Fibroblast of lung (primary cell): ENCODE measurements at places on chromosomes 7 and 10.

GRCh38 chr10:103820101-103821062 is 35.0 kb downstream of the SH3PXD2A start:
- peaks cover 12% of the 10 kb centered on the region for H3K4me1 ChIP-seq
- peak overlapping the region; percentile 16 for H3K27ac ChIP-seq
- DNase-seq: peak; percentile 84
- no peaks in the 10 kb centered on the region for H3K36me3 ChIP-seq
- no peaks in the 10 kb centered on the region for H3K27me3 ChIP-seq
- no peak overlapping the region for H3K4me3 ChIP-seq

- H3K4me3 ChIP-seq: no peak overlapping the region
- peaks cover 15% of the 10 kb centered on the region for H3K4me1 ChIP-seq
- peaks cover 2% of the 10 kb centered on the region for H3K36me3 ChIP-seq
- DNase-seq: no peak
Observed at GRCh38 chr7:134785842-134786241, 6.4 kb downstream of the CALD1 start.

DNA sequence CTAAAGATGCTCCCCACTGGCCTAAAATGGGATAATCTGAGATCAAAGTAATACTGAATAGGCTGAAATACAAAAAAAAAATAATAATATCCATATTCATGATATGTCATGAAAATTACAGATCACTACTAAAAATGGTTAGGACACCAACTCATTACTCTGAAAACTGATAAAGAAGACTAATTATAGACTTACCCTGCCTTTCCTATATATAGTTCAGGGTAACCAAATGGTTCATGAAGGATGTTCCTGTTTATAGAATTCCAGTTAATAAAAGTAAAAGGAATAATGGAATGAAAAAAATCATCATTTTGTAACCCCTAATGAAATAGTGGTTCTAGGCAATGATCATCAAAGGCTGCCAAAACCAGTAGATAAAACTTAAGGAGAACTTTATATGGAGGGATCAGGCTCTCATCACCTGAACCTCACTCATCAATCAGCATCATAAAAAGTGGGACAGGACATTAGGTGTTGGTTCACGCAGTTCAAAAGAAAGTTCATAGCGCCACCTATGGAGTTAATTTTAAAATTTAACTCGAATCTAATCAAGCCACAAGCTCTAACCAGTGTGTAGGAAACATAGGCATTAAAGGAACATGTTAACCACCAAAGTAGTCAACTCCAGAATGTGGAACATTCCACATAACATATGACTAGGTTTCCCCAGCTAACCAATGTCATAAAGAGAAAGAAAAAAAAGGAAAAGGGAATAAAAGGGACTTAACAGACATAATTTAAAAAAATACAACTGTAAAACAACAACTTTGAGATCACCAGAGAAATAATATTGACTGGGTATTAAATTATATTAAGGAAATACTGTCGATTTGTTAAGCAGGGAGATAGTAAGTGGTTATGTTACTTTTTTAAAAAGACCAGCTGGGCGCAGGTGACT is 35.7 kb downstream of the P4HA1 start:
- H3K4me1 ChIP-seq: no peaks in the 10 kb centered on the region
- no peaks in the 10 kb centered on the region for H3K27me3 ChIP-seq
- no peak overlapping the region for H3K27ac ChIP-seq
- H3K4me3 ChIP-seq: no peak overlapping the region
- peaks cover 2% of the 10 kb centered on the region for H3K36me3 ChIP-seq

DNA sequence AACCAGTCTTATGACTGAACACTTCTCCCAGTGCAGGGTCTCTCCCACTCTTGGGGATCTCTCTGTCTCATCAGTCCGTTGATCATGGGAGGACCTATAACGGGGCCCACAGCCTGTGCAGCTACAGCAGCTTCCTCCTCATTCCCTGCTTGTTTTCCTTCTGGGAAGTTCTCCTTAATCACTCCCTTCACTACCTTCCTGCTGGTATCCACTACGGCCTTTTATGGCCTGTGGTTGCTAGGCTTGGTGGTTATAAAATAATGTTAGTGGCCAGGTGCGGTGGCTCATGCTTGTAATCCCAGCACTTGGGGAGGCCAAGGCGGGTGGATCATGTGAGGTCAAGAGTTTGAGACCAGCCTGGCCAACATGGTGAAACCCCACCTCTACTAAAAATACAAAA is 3.5 kb upstream of the ZNF282 start:
- DNase-seq: no peak
- no peaks in the 10 kb centered on the region for H3K36me3 ChIP-seq
- H3K4me1 ChIP-seq: peaks cover 4% of the 10 kb centered on the region
- no peaks in the 10 kb centered on the region for H3K27me3 ChIP-seq
- H3K27ac ChIP-seq: no peak overlapping the region

DNA sequence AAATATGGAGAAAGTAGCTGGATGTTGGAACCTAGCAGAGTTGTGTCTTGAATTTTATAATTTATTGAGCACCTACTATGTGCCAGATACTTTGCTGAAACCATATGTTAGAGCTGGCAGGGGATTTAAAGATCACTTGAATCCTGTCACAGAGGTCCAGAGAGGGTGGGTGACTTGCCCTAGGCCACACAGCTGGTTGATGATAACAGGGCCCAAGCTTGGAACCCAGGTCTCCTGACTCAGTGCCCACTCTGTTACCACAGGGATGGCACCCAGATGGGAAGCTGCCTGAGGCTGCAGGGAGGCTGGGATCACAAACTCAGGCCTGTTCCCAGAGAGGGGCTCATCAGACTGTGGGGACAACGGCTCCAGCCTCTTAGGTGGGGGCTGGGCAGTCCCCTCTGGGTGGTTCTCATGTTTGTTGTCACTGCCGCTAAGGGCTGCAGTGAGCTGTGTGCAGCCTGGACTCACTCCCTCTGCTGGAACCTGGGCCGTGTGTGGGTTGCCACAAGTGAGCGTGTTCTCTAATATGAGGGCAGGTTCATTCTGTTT is 18.6 kb downstream of the GOLGA7B start:
- peaks cover 20% of the 10 kb centered on the region for H3K27me3 ChIP-seq
- no peak overlapping the region for H3K4me3 ChIP-seq
- H3K27ac ChIP-seq: no peak overlapping the region
- no peaks in the 10 kb centered on the region for H3K4me1 ChIP-seq
- no peaks in the 10 kb centered on the region for H3K36me3 ChIP-seq

- H3K4me3 ChIP-seq: no peak overlapping the region
- peaks cover under 1% of the 10 kb centered on the region for H3K4me1 ChIP-seq
- no peaks in the 10 kb centered on the region for H3K27me3 ChIP-seq
- H3K36me3 ChIP-seq: no peaks in the 10 kb centered on the region
Observed at GRCh38 chr7:111132833-111133232, 41.9 kb downstream of the LRRN3 start.

GRCh38 chr7:31204071-31204470 is 136.5 kb downstream of the NEUROD6 start:
- no peak overlapping the region for H3K27ac ChIP-seq
- H3K36me3 ChIP-seq: no peaks in the 10 kb centered on the region
- no peak for DNase-seq
- H3K27me3 ChIP-seq: no peaks in the 10 kb centered on the region
